Breast epithelium (tissue), 4 donors: ENCODE measurements at places on chromosomes 16 and 17. TPM values are rescaled to one million over a fixed set of nuclear protein-coding genes. Genes with fewer than 3 reads are reported as not detected.

DNA sequence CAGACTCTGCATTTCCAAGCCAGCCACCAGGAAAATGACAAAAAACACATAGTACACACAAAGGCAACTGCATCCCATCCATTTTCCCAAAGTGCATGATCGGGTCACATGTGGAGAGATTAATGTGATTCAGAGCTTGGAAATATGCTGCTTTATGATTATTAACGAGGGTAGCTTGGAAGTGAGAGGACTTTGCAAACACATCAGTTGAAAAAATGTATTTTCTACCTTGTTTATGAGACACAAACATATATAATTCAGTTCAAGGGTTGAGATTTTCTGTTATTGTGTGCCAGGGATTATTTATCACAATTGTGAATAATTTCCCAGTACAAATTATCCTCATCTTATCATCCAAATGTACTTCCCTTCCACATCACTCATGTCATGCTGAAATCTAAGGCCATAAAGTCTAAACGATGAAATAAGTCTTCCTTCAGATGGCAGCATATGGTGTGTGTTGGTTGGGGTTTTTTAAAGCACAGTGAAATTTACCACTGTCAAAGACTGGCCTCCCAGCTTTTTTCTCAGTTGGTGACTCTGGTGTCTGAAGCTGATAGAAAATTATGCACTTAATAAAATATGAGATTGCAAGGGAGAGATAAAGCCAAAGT, 104.7 kb upstream of the ADAMTS18 start:
- H3K4me1 ChIP-seq, result no peaks in the 10 kb centered on the region
- no peak overlapping the region for H3K4me3 ChIP-seq
- no peaks in the 10 kb centered on the region for H3K27me3 ChIP-seq
- no peak for DNase-seq
- H3K36me3 ChIP-seq, result no peaks in the 10 kb centered on the region

Gene TMEM220
- total RNA-seq, result 13.4 TPM

Gene DPEP3
- total RNA-seq, result not detected

Gene CTRB2
- total RNA-seq, result not detected

DNA sequence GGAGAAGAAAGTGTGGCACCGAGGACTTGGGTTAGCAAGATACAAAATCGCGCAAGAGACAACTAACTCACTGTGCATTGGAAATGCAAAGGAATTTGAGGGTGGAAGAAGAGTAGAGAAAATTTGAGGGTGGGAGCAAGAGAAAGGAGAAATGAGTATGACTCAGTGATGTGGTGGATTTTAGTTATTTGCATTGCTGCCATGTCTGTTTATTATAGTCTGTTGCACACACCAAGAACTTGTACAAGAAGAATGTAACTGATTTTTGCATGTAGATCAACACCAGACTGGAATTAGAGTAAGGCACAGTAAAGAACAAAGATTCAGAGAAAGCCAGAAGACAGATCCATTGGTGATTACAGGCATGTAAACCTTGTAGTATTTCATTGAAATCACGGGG, 71.6 kb upstream of the SMIM36 start:
- no peaks in the 10 kb centered on the region for H3K4me1 ChIP-seq
- no peak overlapping the region for H3K4me3 ChIP-seq
- H3K27ac ChIP-seq, result no peak overlapping the region
- no peak for DNase-seq
- H3K36me3 ChIP-seq, result no peaks in the 10 kb centered on the region
- no peaks in the 10 kb centered on the region for H3K27me3 ChIP-seq
